Left renal cortex interstitium (tissue), 4 donors: ENCODE measurements at places on chromosomes 16 and 17.

GRCh38 chr17:35283767-35284166 lies 40.9 kb downstream of the SLFN5 start:
- no peak for DNase-seq

DNA sequence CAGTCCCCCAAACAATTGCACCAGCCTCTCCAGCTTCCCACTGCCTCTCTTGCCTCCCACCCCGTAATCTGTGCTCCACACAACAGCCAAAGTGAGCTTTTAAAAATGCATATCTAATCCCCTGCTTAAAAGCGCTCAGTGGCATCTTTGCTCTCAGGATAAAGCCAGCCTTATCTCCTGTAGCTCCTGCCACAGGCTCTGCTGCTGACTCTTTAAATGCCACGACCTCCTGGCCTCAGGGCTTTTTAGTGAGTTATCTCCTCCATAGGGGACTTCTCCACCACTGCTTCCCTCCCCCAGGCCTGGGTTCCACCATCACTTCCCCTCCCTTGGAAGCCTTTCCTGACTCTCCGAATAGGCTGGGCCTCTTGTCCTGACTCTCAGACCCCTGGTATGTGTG lies 98.6 kb downstream of the GNAO1 start:
- no peak for DNase-seq

DNA sequence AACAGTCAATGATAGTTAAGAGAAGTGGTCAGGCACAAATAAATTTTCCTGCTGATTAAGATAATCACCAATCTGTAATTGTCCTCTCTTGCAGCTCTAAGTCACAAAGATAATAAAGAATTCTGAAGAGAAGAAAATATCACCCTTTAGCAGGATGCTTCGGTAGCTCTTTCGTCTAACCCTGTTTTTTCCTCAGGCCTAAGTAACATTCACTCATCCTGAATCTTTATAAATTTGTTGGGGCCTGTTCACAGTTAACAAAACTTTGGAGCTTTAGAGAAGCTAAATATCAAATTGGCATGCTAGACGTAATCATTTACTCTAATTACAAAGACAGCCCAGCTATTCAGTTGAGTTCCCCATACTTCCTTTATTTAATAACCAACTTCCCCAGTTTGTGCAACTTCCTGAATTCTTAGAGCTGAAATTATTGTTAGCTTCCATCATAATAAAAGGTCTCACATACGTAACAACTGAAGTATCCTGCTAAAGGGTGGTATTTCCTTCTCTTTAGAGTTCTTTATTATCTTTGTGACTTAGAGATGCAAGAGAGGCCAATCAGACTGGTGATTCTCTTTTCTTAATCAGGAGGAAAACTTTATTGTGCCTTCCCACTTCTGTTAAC lies 118.6 kb downstream of the TANGO6 start:
- DNase-seq: no peak

- DNase-seq: no peak
Observed at GRCh38 chr16:88473666-88474534, 20.8 kb downstream of the ZFPM1 start.

DNA sequence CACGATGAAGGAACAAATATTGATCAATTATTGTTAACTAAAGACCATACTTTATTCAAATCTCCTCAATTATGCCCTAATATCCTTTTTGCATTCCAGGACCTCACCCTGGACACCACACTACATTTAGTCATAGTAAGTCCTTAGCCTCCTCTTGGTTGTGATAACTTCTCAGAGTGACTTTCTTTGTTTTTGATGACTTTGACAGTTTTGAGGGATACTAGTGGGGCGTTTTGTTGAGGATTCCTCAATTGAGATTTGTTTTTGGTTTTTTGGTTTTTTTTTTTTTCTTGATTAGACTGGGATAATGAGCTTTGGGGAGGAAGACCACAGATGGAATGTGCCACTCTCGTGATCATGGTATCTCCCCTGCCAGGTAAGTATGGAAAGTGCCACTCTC lies 105.5 kb downstream of the SOX9 start:
- no peak for DNase-seq

DNA sequence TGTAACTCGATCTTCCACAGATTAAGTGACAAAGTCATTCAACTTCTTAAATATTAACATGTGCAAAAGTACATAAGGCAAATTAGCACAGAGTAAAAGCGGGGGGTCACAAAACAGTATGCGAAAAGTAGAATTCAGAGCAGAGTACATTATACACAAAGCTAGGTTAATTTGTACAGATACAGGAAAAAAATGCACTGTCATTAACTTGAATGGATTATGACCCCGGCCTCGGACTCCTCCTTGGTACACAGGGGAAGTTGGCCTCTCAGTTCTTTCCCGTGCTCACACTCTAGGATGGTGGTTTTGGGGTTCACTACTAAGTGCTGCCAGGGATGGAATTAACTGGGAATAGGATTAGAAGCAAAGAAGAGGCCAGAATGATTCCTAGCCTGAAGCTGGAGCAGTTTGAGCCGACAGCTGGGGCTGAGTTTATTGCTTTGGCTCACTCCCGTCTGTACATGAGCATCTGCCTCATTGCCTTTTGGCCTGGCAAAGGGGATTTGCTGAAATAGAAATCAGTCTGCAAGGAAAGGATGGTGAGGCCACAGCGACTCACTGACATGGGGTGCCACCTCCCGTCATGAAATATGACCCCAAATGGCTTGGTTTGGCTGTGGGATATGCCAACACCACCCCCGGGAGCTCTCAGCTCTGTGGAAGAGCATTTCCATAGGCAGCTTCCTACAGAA lies 23.6 kb downstream of the NTN1 start:
- DNase-seq: no peak

DNA sequence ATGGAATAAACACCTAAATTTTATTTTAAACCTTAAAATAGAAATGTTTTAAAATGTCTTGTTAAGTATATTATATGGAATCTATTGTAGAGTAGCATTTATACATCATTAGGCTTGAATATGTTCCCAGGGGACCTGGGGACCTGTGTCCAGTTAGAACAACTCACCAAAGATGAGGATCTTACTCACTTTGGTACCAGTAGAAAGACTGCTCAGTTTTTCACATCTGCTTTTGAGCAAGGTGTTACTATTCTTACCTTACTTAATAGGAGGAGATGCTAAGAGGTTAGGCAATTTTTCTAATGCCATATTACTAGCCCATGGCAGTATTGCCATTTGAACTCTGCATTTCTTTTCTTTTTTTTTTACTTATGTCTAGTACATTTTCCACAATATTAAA lies 14.7 kb downstream of the STXBP4 start:
- DNase-seq: no peak

DNA sequence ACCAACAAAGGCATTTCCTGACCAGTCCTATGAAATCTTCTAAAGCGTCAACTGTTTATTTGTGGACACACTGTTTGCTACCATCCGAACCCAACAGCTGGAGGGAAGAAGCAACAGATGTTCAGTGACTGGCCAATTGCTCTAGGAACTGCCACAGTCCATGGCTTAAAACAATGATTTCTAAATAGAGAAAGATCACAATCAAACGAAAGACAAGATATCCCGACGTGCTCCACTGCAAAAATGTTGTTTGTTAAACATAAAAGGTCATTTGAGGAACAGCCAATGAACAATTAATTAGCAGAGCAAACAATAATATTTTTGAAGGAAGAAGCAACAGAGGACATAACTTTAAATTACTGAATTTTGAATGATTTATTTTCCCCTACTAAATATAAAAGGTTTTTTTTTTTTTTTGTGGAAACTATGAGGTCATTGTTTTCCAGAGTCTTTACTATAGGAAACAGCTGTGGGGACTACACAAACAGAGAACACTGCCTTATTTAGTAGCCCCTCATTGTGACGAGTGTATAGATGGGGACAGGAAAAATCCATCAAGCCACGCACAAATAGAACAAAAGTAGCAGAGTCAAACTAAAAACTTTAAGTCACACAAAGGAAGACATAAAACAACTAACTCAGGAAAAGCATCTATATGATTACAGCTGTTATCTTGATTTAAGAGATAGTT lies 17.2 kb downstream of the USP31 start:
- no peak for DNase-seq

DNA sequence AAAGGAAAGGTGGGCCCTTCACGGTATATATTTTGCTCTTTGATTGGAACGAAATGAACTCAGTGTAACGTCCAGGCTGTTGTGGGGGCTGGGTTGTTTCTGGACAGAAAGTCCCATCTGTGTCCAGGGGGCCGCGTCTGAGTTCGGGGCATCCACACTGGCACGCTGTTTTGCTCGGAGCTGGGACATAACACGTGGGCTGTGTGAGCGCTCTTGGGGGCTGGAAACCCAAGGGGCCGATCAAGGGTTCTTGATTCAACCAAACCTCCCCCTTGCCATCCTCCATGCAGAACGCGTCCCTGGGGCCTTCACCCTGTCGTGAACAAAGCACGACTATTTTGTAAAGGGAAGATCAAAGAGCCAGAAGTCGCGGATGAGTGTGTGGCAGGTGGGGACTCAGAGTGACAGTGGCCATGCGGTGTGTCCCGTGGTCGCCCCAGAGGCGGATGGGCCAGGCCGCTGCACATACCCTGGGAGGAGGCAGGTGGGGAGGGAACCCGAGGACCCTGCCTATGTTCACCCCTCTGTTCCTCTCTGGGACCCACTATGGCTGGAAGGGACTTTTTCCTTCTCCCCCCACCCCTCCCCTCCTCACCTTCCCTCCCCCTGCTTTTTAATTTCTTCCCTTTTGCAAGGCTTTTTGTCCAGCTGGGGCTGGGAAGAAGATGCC lies 387.2 kb downstream of the SEC14L1 start:
- DNase-seq: no peak

DNA sequence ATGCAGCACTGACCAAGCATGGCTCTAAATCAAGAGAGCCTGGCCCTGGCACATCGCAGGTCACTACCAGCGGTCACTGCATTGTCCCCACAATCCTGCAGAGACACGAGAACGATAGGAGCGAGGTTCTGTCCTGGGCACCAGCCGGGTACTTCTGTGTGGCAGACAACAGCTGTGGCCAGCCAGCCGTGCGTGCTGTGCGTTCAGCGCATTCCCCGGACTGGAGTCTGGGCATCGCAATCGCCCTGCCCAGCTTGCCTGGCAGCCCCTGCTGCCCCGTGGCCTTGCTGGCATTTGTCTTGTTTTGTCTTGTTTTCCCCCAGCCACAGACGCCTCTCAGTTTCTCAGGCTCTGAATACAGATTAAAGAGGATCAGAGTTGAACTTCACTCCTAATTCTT lies 33.9 kb downstream of the COTL1 start:
- DNase-seq: no peak

GRCh38 chr17:28554565-28554964 lies 2.1 kb upstream of the UNC119 start:
- DNase-seq: no peak

GRCh38 chr17:68343976-68344375 lies 52.7 kb downstream of the ARSG start:
- no peak for DNase-seq

DNA sequence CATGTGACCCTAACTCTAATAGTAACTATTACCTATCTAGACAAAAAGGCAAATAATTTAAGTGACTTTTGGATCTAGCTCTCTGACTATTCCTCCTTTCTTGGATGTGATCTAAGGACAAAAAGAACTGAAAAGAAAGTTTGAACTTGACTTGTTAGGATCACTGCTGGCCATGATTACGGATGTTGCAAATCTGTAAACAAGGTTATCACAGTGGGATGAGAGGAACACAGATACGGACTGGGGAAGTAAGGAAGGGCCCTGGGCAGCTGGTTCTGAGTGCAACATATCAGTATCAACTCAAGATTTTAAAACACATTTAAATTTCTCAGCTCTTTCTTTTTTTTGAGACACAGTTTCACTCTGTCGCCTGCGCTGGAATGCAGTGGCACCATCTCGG lies 78.7 kb downstream of the MRM3 start:
- no peak for DNase-seq

DNA sequence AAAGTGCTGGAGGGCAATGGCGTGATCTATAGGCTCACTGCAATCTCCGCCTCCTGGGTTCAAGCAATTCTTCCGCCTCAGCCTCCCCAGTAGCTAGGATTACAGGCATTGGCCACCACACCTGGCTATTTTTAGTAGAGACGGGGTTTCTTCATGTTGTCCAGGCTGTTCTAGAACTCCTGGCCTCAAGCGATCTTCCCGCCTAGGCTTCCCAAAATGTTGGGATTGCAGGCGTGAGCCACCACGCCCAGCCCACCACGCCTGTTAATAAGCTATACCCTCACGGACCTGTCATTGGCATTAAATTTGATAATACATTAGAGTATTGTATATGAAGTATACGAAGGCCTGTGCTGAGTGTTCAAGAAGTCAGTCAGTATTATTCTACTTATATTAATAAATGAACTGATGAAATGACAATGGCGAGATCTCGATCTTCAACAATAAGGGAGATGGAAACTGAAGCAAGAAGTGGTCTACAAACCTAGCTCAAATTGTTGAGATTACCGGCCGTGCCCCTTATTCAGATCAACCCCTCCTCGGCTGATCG lies 818 bp upstream of the BCAS3 start:
- DNase-seq: no peak

DNA sequence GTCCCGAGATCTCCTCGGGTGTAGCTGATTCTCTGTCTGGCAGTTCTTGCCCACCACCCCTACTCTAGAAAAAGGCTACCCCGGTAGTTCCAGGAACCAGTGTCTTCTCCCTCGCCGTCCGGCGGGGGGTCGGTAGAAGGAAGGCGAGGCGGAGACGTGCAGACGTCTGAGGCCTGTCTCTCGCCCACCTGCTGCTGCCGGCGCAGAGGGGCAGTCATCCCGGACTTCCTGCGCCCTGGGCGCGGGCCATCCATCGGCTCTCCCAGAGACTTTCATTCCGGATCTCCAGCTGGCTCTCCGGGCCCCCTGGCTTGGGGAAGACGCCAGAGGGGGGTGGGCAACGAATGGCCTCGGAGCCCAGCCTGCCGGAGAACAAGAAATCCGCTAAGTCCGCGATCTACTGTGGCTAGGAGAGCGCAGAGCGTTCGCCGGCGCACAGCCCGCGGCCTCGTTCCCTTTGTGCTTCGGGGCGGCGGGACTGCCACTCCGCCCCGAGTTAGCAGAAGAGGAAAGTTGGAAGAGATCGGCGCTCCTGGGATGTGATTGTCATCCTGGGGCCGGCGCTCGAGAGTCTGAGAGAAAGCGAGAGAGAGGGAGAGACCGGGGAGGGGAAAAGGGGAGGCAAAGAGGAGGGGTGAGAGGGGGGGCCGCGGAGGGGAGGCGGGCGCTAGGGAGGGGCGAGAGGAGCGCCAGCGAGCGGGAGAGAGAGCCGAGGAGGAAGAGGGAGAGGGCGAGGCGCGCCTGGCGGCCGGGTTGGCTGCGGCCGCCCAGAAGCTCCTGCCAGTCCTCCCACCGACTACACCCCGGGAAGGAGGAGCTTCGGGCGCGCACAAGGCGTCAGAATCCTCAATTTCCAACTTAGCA lies at the start of gene IRX5:
TSS of gene IRX5 (plus strand) at position 861 of the 864 bp plus-strand sequence. CDS start 334 bp downstream, outside the sequence.
- no peak for DNase-seq

GRCh38 chr16:66845791-66846221 lies 1.6 kb downstream of the CA7 start:
- no peak for DNase-seq
